ENCODE measurements at places on chromosomes 3 and 15.

DNA sequence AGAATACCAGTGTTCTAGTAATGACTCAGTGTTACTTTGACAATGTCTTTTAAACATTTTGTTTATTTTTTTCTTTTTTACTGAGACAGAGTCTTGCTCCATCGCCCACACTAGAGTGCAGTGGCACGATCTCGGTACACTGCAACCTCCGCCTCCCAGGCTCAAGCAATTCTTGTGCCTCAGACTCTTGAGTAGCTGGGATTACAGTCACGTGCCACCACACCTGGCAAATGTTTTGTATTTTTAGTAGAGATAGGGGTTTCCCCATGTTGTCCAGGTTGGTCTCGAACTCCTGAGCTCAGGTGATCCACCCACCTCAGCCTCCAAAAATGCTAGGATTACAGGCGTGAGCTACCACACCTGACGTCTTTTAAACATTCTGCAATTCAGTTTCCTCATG is 15.7 kb downstream of the AQR start:
- DNase-seq: no peak

GRCh38 chr3:65535260-65535659 is 503.5 kb downstream of the MAGI1 start:
- no peak for DNase-seq

DNA sequence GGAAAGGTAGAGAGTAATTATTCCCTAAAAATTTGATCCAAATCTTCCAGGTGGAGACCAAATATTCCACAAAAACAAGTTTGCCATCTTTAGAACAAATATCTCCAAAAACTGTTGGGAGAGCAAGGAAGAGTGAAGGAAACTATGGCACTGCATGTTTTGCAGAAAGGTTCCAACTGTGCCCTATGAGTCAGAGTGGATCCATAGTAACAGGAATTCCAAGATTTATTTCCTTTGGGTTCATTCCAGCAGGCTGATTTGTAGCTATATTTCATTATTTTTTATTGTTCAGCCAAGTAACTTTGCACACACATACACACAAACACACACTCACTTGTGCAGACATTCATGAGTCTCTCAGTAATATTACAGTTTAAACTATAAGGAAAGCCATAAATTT is 459.7 kb upstream of the EPHA6 start:
- no peak for DNase-seq

DNA sequence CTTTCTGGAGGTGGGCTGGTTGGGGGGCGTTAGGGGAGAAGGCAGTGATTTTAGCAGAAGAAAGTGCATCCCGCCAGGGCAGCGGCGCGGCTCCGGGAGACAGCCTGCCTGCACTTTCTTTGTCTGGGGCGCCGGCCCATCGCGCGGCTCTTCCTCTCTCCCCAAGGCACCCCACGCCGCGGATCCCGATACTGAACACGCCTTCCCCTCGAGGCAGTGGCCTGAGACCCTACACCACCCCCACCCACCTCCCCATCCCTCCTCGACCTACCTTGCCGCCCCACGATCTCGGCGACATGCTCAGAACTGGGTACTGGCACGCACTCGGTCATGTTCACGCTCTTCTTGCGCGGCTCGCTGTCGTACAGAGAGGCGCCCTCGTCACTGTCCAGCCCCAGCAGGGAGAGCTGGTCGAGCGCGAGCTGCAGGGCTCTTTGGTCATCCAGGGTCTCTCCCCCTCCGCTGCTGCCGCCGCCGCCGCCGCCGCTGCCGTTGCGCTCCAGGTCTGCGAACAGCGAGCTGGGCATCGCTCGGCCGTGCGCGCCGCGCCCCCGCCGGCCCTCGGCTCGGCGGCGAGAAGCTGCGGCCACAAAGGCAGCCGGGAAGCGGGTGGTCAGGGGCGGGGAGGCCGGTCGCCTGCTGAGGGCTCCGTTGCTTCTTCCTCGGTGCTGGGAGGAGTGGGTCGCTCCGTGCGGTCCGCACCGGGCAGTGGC is 483 bp downstream of the MEX3B start:
- DNase-seq: no peak

DNA sequence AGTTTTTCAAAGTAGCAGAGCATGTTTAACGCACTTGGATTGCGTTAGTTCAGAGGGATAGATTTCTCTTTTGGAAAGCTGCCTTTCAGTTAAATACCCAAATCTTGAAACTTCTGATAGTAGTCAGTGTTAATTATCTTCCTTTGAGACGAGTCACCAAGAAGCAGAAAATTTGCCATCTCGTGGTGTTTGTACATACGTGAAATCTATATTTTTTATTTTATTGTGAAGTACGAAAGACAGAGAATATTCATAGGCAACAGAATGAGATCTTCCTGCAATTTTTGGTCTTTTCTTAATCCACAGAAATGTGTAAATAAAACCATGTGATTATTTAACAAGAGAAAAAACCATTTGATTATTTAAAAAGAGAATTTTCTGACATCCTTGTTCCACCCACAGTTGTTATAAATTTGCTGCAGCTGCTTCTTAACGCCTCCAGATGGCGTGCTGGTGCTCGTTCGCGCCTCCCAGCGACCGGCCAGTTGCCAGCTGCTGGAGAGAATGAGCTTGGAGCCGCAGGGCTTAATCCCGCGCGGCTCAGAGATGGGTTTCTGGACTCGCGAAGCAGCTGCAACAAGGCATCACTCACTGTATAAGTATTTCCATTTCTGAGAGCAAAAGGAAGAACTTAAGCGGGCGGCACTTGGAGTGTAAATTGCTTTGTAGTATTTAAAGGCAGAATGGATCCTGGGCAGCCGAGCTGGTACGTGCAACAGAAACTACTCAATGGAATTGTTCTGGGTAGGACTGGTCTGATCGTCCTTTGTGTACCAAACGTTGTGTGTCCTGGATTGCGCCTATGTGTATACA is 10.5 kb upstream of the SLITRK3 start:
- DNase-seq: no peak

DNA sequence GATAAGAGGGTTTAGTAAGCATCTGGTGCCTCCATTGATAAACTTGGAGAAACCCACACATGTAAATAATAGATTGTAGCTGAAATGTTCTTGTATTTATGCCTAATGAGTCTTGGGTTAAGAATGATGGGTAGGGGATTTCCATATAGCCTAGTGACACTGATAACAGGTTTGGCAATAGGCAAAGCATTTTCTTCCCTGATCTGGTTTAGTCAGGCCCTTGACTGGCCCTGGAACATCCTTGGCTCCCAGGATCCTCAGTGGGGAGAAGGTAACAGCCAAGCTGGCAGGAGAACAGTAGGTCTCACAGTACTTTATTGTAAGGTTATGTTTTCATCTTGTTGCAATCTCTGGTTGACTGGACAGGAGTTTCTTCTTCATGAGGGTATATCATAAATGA is 228.4 kb downstream of the DIPK2A start:
- DNase-seq: no peak

GRCh38 chr3:31696009-31696297 is 163.2 kb downstream of the STT3B start:
- DNase-seq: no peak

Data from stimulated activated CD4-positive, alpha-beta T cell treated with anti-CD3 and anti-CD28 coated beads, TNF-alpha, amount 100 ng/mL, for 4 hours (primary cell).